CD4-positive, alpha-beta T cell treated with Interleukin-15 for 4 hours (primary cell): ENCODE measurements at places on chromosomes 3 and 15.

GRCh38 chr15:59150185-59150584, 45.2 kb downstream of the CCNB2 start:
- no peak for DNase-seq

DNA sequence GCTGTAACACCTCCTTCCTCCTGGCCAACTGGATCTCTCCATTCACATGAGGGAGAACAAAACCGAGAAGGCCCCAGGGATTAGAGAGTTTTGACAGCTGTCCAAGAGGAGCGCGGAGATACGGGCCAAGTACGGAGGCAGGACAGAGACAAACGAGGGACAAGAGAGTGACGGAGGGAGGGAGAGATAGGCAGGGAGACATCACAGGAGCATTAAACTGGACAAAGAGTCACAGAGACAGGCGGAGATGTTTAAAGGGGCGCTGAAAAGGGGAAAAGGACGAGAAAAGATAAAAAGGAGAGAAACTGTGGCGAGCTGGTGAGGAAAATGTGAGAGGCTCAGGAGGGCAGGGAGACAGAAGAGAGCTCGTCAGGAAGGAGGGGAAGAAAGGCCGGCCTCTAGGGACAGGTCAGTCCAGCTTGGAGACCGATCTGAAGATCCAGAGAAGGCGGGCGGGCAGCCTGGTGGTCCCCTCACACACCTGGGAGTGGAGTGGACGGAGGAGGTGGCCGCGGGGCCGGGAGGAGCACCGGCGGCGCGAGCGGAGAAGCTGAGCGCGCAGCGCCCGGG, 40.5 kb upstream of the ROPN1 start:
- no peak for DNase-seq

GRCh38 chr3:85210540-85210939, 251.8 kb downstream of the CADM2 start:
- DNase-seq, result no peak

DNA sequence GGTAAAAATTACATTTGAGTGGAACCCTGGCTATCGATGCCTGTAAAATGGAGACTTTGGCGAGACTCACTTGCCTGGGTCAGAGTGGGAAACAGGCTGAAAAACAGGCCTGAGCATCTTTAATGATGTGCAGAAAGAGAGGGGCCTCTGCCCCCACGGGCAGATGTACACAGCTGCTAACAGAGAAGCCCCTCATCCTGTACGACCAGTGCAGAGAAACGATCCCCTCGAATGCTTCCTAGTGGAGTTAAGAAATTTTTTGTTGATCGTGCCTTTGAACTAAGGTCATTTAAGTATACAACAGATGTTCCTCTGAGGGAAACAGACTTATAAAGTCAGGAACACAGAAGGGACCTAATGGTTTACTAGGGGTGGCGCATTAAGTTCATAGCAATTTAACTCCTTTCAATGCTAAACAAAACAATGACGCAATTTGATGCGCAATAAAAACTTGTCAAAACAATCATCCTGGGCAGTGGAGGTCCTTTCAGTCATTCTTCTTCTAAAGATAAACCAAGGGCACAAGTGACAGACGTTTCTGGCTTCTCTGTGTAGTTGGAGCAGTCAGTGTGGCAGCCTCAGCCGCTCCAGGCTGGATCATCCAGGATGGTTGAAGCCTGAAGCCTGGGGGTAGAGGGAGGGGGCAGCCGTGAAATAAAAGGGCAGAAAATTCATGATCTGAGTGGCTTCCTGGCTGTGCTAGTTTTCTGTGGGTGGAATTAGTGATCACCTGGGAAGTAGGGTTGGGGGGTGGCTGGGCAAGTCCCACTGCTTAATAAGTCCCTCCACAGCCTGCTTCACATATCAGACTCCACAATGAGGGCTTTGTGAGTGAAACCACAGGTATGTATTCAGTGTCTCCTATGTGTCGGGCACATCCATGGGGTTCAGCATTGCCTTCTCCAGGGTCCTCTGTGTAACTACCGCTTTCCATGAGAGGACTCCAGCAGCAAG, 50.8 kb upstream of the MRPS22 start:
- DNase-seq, result no peak

DNA sequence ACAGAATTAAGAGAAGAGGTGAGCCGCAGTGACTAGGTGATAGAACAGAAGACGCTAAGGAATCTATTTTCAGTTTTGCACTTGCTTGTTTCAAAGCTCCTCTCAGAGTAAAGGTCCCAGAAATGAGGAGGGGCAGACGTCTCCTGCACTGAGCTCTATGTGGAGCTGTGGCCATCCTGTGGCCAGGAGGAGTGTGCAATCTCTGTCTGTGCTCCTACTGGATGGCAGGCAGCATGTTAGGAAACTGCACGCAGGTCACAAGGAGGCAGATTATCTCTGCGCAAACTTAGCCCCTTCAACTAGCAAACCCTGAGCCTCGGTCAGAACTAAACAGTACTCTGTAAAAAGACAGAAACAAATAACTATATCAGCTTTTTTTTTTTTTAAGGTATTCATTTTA, 31.1 kb upstream of the PPIB start:
- no peak for DNase-seq
